NCI-H2081 (cell line): ENCODE measurements at places on chromosomes 3 and 15.

DNA sequence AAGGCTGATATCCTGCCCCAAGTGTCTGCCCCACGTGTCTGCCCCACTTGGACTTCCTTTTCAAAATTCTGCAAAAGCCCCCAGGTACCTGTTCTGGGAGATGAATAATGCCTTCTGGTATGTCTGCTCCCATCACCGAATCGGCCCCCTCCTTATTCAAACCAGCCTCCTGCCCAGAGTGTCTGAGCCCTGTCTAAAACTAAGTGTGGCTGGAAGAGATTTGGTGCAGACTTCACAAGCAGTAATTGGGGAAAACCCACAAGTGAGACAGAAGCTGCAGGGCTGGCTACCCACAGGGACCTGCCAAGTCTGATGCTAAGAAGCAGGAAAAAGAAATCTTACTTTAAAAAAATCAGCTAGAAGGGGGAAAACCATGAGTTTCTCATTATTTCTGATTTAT is 85.1 kb downstream of the DUT start:
- DNase-seq, result no peak

GRCh38 chr3:125192190-125193035 is 20.1 kb downstream of the SLC12A8 start:
- DNase-seq, result no peak

- DNase-seq, result no peak
Measured at GRCh38 chr3:69379661-69380060, 6.2 kb downstream of the FRMD4B start.

DNA sequence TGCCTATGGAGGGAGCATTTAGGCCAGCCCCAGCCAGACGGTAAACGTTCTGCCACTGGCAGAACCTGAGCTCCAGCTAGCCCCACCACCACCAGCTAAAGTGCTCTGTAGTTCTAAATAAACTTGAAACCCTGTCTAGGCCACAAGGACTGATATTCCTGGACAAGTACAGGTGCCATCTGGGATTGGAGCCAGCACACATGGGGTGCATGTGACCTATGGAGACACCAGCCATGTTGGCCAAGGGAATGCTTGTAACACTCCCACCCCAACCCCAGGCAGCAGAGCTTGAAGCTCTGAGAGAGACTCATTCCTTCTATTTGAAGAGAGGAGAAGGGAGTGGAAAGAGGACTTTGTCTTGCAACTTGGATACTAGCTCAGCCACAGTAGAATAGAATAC is 284.5 kb upstream of the DCBLD2 start:
- no peak for DNase-seq

- DNase-seq, result no peak
Measured at GRCh38 chr3:146895026-146895749, 290.0 kb upstream of the PLSCR5 start.

DNA sequence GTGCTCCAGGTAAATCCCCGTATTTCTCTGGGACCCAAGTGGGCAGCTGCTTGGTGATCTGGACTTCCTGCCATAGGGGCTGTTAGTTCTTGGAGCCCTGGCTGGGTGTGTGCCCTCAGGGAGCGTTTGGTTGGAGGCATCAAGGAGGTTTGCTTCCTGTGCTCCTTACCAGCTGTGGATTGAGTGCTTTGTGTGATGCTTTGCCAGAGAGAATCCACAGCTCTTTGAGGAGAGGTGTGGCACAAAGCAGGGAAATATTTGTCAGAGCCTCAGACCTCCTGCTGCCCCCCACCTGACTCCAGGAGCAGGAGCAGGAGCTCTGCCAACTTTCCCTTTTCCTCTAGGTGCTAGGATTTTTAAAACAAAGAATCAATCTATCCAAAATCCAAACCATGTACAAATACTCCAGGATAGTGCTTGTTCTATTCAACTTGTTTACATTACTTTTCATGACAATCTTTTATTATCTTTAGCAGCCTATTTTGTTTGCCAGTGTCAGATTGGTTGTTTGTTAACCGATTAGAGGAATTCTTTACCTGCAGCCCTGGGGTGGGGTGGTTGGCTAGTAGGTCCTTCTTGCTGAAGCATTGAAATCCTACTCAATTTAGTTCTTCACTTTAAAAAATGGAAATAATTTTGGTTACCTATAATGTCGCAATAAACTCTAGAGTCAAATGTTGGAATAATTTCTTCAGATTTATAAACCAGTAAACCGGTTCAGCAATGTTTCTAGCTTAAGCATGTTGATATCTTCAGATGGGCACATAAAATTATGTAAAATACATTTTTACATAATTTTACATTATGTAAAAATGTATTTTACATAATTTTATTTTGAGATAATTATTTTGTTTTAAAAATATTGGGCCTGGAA is 2.5 kb downstream of the CTDSPL start:
- no peak for DNase-seq

- DNase-seq, result no peak
Measured at GRCh38 chr15:85002517-85002916, 20.9 kb downstream of the PDE8A start.

DNA sequence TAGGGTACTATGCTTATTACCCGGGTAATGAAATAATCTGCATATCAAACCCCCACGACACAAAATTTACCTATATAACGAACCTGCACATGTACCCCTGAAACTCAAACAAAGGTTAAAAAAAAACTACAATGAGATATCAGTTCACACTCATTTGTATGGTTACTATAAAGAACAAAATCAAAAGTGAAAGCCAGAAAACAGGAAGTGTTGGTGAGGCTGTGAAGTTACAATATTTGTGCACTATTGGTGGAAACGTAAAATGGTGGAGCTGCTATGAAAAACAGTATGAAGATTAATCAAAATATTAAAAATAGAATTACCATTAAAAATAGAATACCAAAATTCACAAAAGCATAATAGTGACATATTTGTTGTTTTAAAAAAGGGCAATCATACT is 128.9 kb downstream of the ZIC1 start:
- DNase-seq, result no peak

DNA sequence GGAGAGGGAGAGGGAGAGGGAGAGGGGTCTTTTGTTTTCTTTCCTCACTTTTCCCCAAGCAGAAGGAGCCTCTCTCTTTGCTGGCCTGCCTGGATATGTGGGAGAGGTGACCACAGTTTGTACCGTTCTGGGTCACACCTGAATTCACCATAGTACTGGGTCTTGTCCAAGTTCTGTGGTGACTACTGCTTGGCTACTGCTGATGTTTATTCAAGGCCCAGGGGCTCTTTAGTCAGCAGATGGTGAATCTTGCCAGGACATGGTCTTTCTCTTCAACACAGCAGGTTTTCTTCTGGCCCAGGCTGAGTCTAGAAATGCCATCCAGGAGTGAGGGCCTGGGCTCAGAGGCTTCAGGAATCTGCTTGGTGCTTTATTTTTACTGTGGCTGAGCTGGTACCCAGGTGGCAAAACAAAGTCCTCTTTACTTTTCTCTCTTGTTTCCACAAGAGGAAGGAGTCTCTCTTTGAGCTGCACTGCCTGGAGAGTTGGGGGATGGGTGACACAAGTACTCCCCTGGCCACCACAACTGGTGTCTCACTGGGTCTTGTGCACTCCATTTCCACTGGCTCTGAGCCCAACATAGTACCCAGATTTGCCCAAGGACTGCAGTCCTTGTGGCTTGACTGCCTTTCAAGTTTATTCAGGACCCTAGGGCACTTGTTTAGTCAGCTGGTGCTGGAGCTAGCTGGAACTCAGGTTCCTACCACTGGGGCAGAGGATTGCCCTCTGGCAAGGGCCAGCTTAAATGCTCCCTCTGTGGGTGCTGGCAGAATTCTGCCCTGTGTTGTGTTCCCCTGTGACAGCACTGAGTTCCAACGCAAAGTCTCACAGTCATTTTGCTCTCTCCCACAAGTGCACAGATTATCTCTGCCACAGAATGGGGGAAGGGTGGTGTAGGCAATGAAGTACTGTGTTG is 16.8 kb upstream of the CCNDBP1 start:
- no peak for DNase-seq

DNA sequence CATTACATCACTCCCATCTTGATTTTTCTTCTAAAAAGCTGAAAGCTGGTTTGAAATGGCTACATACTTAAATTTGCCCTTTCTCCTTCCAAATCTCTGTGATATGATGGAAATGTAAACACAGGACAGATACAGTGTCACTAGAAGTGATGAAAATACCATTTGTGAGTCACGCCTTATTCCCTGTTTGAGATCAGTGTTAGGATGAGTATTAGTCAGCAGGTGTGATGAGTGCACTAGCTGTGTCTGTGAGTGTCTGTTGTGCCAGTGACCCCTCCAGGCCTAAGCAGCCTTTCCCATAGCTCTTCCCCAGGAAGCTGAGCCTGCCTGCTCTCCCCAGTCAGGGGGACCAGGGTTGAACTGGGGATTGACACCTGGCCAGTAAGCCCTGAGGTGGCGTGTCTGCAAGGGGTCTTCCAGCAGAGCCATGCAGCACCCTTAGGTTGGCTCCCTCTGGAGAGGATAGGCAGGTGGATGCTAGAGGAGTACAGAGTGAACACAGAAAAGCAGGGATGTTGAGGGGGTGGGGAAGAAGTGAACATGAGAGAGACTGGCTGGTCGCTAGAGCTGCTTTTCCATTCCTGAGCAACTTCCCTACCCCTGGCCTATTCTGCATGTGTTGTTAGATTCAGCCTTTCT is 92.0 kb downstream of the PDE8A start:
- DNase-seq, result no peak

- DNase-seq, result no peak
Measured at GRCh38 chr3:12405432-12406272, 78.6 kb upstream of the TSEN2 start.
